ENCODE measurements at places on chromosomes 6 and 20.

DNA sequence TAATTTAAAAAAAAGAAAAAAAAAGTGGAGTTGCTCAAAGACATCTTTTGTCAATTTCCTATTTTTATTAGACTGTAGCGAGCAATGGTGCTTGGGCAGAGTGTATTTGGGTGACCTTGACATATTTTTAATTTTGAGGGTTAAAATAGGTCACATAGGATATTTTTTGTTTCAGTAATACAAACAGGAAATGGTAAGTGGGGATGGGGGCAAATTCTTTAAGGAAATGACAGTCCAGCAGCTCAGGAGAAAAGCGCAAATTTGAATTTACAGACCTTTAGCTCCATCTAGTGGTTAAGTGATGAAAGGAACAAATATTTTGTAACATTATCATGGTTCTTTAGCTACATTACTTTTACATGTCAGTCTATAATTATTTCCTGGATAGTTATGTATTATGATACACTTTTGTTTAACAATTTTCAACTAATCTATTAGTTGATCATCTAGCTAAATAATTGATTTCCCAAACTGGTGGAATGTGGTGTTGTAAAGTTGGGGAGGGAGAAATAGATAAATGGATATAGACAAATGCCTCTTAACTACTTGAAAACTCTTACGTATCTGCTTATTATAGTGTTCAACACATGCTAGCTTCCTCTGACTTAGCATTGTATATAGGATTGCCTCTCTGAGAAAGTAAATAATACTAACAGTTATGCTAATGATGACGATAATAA, 10.0 kb downstream of the CITED2 start:
- DNase-seq: no peak

- DNase-seq: no peak
Measured at GRCh38 chr6:163716690-163717089, 302.2 kb downstream of the QKI start.

DNA sequence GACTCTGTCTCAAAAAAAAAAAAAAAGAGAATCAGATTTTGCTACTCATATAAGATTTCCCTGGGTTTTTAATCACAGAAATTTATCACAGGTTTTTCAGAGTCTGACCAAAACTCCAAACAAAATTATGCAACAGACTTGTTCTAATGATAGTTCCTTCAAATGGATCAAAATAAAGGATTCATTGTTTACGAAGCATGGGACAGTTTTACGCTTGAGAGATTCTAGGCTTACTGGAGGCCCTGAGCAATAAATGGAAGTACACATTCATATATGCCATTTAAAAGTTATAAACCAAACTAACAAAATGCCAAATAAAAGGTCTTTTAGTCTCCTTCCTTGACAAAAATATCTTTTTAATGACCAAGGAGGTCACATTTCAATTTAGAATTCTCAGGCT, 245.1 kb upstream of the KCNQ5 start:
- DNase-seq: no peak

DNA sequence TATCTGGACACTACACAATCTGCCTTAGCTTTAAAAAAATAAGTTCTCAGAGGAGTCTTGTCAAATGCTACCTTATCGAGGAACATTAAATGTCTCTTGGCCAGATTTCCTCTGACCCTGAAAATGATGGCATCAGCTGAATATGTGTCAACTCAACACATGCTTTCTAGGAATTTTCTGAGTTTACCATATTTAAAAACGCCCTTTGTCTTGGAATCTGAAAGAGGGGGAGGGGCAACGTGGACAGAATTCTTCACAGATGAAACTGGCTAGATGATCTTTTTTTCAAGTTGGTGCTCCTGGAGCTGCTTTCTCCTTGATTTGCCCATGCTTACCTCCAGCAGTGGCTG, 5.1 kb downstream of the SOX4 start:
- no peak for DNase-seq

- DNase-seq: no peak
Measured at GRCh38 chr6:30683183-30683979, 3.1 kb downstream of the PPP1R18 start.

- no peak for DNase-seq
Measured at GRCh38 chr20:4465855-4466545, 255.7 kb upstream of the PRND start.

DNA sequence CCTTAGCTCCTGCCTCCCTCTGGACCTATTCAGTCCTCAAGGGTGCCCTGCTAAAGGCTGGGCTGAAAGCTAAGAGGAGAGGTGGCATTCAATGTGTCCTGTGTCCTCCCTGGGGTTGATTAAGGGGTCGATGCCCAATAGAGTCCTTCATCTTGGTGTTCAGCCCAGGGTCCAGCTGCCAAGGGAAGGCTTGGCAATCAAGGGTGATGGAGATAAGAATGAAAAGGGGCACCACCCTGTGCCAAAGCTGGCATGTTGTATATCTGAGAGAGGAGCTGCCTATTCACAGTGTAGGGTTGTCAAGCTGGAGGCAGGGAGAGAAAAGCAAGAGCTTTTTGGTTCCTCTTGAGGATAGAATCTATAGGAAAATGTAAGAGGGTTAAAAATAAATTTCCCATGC, 12.3 kb downstream of the C20orf173 start:
- no peak for DNase-seq

GRCh38 chr6:11168091-11168635, 56.6 kb upstream of the ERVFRD-1 start:
- DNase-seq: no peak

GRCh38 chr6:44166591-44167184, 8.1 kb downstream of the CAPN11 start:
- DNase-seq: no peak

- no peak for DNase-seq
Measured at GRCh38 chr6:14598017-14598864, 480.7 kb downstream of the CD83 start.
